ENCODE measurements at places on chromosomes 1 and 21.

GRCh38 chr1:48470481-48470855 is 1.5 kb downstream of the SPATA6 start:
- no peak for DNase-seq

- DNase-seq = no peak
Measured at GRCh38 chr1:213790565-213790964, 197.2 kb upstream of the PROX1 start.

GRCh38 chr1:177044390-177044789 is 120.1 kb downstream of the ASTN1 start:
- DNase-seq = no peak

GRCh38 chr1:20137055-20137454 is 2.1 kb upstream of the PLA2G2F start:
- no peak for DNase-seq

GRCh38 chr1:232244426-232244825 is 385.5 kb downstream of the SIPA1L2 start:
- DNase-seq = no peak

GRCh38 chr1:43067977-43068751 is 103.9 kb downstream of the EBNA1BP2 start:
- DNase-seq = no peak

GRCh38 chr1:88013485-88013884 is 670.6 kb upstream of the PKN2 start:
- no peak for DNase-seq

Data from fibroblast of skin of left quadriceps (primary cell).